ENCODE measurements at places on chromosomes 5 and 9.

DNA sequence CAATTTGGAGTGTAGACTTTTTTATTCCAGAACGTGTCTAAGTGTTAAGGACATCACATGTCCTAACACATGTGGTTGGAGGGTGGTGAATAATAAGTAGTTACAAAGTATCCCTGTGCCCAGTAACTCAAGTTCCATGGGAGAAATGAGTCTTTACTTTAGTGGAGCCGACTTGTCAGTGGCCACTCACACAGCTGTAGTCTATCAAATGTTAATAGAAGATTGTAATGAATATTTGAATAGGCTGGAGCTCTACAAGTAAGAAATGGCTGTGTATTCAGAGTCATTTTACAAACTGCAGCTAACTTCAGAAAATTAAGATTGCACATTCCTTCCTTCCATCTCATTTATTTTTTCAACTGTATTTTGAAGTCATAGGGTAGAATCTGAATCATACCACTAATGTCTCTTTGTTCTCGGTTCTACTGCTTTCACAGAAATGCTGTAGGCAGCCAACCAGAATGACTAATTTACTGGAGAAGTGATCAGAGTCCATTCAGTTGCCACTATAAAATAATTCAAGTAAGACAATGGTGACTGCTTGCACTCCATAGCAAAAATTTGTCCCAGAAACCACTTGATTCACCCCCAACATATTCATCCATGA, 394.8 kb downstream of the NR2F1-AS1 start:
- DNase-seq: no peak

DNA sequence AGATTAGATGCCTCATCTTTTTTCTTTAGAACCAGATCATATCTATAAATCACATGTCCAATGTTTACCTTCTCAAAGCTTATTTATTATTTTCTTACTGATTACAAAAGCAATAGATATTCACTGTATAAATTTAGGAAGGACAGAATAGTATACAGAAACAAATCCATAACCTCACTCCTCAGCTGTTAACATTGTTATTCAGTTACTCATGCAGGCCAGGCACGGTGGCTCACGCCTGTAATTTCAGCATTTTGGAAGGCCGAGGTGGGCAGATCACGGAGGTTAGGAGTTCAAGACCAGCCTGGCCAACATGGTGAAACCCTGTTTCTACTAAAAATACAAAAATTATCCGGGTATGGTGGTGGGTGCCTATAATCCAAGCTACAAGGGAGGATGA, 15.3 kb downstream of the STOM start:
- DNase-seq: no peak

DNA sequence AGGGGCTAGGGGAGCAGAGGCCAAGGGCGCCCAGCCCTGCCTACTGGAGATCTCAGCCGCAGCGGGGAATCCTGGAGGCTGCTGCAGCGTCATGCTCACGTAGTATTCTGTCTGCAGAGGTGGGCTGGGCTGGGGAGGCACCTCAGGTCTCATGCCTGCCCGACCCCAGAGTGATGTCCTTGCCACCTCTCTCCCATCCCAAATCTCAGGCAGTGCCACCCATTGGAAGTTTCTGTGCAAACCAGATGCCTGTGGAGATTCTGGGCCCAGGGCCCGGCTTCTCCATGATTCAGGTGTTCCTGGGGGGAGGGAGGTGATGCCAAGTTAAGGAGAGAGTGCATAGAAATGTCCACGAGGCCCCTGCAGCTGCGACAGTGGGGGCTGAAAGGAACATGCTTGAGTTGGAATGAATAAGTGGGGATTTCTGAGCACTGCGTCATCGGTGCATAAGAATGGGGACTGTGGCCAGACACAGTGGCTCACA, 72.0 kb downstream of the ANKRD33B start:
- no peak for DNase-seq

- no peak for DNase-seq
Observed at GRCh38 chr5:175469916-175470315, 8.4 kb upstream of the SFXN1 start.

GRCh38 chr5:181028032-181028819, 11.8 kb upstream of the BTNL9 start:
- no peak for DNase-seq

DNA sequence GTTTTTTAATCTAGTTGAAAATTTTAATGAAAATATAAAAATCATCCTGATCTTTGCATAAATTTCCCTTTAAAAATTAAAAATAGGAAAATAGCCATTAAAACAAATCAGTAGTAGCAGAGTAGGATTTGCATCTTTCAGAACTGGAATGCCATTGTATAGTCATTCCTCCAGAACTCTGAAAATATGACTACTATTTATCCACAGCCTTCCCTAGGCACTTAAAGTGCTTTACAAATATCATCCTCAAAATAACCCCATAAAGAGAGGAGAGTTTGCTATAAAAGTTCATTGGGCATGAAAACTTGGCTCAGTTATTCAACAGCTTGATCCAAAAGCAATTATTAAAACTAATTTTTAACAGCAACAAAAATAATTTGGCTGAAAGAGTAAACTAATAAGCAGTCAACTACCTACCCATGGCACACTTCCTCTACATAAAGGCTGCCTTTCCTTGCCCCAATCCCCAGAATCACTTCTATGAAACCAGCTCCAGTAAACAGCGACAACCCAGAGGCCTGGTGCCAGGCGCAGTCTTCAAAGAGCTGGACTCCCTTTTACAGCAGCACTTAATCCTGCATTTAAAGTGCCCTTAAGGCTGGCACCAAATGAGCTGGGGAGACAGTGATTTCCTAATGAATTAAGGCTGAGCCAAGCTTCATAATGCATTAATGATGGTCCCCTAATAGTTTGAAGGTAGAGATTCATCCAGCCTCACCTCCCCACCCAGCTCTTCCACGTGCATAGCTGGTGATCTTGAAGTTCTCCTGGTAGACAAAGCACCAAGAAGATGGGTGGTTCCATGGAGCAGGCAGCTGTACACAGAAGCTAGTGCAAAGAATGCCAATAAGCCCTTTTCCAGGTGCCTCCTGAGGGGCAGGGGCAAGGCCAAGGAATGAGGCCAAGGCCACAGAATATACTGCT, 36.1 kb downstream of the LHFPL2 start:
- no peak for DNase-seq

GRCh38 chr9:73153793-73154227, 2.1 kb downstream of the ANXA1 start:
- no peak for DNase-seq

DNA sequence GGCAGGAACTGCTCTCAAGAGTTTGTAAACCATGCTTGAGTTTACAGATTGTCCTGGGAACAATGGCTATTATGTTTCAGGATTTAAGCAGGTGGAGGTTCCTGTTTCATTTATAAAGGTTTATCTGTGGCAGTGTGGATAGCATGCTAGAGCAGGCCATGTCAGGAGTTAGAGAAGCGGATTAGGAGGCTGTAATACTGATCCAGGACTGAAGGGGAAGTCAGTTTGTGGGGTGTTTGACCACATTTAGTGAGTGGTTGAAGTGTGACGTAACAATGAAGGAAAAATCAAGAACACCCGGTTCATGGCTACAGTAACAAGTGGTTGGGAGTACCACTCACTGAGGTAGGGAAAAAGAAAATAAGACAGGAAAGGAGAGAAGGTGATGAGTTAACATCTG, 299.0 kb downstream of the TLR4 start:
- DNase-seq: no peak

- no peak for DNase-seq
Observed at GRCh38 chr9:136713550-136713949, 1.2 kb downstream of the DIPK1B start.

DNA sequence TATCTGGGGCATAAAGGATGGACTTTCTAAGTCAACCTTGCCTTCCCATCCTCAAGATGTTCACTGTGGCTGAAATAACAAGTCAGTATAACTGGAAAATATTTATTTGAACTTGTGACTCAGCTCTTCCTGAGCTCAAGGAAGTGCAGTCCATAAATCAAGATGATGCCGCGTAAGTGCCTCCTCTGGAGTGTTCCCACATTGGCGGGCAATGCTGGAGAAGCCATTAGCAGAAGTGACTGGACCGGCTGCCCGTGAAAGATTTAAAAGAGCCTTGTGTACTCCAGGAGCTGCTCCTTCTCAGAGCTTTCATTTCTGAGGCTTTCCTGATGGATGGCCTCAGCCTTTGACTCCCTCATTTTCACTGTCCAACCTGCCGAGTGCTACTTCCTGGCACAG, 17.4 kb downstream of the TMOD1 start:
- DNase-seq: no peak

GRCh38 chr9:121737481-121737931, 86.1 kb downstream of the DAB2IP start:
- DNase-seq: no peak

GRCh38 chr5:156476678-156477077, 149.7 kb downstream of the SGCD start:
- no peak for DNase-seq

DNA sequence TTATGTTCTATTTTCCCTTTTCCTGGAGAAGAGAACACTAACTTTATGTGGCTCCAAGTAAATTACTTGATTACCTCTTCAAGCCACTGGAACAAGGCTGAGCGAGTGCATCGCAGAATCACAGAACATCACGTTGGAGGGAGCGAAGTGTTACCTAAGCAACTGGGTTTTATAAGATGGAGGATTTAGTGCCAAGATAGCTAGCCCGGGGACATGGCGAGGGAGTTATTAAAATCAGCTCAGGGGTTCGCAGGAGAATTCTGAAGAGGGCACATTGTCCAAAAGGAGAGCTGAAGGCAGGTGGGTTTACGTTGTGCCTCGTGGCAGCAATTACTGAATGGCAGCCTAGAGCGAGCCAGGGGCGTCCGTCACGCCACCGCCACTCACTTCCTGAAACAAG, 563.2 kb upstream of the ADAMTS16 start:
- no peak for DNase-seq

DNA sequence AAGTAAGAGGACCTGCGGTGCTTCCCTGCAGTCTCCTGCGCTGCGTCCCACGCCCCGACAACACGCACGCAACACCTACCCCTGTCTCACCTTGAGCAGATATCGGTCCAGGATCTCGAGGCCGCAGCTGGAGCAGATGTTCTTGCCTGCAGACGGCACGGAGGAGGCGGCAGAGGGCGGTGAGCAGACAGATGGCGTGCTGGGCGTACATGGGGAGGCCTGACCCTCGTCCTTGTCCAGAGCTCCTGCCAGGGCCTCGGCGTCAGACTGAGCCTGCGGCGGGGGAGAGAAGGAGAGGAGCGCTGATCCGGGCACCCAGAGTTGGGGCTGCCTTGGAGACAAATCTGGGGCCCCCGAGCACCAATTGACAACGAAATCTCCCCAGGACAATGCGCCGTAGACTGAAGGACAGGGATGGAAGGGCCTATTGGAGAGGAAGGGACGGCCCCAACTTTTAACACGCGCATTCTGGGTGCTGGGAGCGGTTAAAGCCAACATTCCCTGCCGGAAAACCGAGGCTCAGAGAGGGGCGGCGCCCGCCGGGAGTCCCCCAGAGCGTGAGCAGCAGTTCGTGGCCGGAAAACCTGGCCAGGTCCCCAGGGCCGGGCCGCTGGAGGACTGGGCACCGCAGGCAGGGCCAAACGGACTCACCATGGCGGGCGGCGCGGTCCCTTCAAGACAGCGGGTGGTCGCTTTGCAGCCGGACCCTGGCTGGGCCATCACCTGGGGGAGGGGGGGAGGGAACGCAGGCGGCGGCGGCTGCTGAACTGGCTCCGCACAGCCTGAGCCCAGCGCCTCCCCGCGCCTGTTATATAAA, 1.8 kb downstream of the LHX6 start:
- DNase-seq: no peak

DNA sequence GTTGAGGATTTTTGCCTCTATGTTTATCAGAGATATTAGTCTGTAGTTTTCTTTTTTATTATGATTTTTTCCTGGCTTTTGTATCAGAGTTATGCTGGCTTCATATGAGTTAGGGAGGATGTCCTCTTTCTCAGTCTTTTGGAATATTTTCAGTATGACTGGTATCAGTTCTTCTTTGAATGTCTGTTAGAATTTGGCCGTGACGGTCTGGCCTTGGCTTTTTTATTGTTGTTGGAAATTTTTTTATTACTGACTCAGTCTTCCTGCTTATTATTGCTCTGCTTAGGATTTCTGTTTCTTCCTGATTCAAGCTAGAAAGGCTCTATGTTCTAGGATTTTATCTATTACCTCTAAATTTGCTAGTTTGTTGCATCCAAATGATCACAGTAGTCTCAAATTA, 421.9 kb downstream of the CDH10 start:
- no peak for DNase-seq

DNA sequence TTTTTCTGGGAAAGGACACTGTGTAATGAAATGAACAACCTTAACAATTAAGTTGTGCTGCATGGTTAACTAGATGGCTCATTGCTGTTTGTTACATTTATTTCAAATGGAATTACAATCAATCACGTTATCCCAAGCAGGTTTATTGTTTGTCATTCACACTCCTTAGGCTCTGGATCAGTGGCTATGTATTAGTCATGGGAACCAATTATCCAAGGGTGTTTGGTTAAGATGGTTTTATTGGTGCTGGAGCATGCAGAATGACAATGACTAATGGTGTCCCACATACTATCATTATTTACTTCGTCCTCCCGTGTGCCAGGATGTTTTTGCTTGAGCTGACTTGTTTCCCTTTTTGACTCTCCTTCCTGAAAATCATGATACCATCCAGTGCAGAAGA, 10.6 kb upstream of the TRPC7 start:
- no peak for DNase-seq

- no peak for DNase-seq
Observed at GRCh38 chr9:77614645-77615044, 33.5 kb downstream of the GNA14 start.

- no peak for DNase-seq
Observed at GRCh38 chr5:88093765-88094164, 174.9 kb downstream of the TMEM161B start.

GRCh38 chr9:114676901-114677300, 5.1 kb downstream of the TEX48 start:
- DNase-seq: no peak

DNA sequence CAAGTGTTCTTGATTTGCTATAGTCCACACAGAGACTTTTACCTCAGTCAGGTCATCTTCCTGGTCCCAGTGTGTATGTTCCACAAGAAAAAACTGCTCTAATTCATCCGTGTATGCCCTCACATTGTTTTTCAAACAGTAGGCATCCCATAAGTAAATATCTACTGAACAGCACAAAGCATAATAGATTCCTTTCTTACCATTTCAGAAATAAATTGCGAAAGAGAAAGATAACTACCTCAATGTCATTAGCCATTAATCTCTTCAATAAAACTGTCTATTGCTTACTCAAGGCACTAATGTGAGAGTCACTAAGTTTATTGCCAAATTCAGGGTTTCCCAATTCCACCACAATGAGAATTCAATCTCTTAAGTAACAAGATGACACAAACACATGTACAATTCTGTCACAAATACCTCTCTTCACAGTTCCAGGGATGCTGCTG, 9.6 kb downstream of the FBXW2 start:
- DNase-seq: no peak

Data from stimulated activated CD8-positive, alpha-beta memory T cell treated with anti-CD3 and anti-CD28 coated beads, Interleukin-7, amount 100 ng/mL, for 1 hour (primary cell).